DND-41 (cell line): ENCODE measurements at places on chromosomes 13 and 19.

DNA sequence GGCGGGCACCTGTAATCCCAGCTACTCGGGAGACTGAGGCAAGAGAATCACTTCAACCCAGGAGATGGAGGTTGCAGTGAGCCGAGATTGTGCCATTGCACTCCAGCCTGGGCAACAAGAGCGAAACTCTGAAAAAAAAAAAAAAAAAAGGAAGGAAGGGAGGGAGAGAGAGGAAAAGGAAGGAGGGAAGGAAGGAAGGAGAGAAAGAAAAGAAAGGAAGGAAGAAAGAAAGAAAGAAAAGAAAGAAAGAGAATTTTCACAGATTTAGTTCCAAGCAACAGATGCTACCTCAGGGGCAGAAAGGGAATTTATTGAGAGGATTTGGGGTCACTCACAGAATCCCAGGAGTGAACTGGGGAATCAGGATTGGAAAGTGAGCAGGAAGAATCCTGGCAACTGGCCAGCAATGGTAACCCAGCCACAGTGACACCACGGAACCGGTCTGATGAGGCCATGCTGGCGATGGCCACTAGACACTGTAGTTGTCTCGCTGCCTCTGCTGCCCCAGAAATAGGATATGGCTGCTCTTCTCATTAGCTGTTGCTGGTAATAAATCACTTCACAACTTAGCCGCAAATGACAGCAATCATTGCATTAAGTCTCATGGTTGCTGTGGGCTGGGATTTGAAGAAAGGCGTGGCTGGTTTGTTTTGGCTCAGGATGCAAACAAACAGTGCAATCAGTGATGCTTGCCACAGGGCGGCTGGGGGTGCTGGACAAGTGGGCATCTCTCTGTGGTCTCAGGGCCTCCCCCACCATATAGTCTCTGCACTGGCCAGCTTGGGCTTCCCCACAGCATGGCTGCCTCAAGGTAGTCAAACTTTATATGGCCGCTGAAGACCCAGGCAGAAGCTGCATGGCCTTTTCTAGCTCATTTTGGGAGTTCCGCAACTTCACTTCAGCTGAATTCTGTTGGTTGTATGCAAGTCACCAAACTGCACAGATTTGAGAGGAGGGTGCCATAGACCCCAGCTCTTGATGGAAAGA, 5.2 kb upstream of the BCAM start:
- DNase-seq, result no peak

GRCh38 chr13:85314686-85315085, 484.5 kb downstream of the SLITRK6 start:
- no peak for DNase-seq

DNA sequence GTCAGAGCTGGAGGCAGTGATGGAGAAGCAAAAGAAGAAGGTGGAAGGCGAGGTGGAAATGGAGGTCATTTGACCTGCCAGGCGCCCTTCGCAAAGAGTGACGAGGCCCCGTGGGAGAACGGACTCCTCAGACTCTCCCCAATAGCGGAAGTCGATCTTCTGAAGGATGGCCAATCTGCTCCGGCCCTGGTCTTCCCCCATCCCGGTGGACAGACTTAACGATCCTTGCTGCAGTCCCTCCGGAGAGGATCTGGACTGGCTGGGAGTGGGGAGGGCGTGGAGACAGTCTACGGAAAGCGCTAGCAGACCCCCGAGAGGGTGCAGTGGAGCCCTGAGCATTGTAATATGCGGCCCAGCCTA, 11.9 kb downstream of the EPS8L1 start:
- no peak for DNase-seq

GRCh38 chr19:3671680-3672574, 28.3 kb downstream of the PIP5K1C start:
- no peak for DNase-seq

DNA sequence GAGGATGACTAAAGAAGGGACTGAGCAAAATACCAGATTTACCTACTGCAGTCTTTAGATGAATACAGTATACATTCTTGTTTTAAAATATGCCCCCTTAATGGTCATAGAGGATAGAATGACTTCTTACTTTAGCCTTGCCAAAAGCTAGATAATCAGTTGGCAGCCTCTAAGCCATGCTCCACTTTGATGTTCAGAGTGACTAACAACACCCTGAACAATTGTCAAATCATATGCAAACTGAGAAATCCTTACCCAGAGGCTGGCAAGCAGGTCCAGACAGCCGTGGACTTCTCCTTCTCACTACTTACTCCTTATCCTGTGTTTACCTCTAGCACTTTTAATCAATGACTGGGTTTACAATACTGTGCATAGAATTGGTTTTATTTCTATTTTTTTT, 23.6 kb upstream of the PHF11 start:
- DNase-seq, result no peak

DNA sequence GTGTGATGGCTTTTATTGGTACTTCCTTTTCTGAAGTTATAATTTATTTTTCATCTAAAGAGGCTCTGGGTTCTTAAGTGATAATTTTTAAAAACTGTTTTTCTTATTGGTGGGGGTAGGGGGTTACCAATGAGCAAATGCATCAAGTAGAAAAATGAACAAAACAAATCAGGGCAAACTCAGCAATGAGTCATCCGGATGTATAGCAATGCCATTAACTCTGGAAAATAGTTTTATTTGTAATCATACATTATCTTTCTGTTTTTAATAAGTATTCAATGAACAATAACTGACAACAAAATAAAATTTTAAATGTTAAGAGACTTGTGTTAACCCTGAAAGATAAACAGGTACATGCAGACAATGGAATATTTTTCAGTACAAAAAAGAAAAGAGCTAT, 67.6 kb downstream of the UFM1 start:
- no peak for DNase-seq

DNA sequence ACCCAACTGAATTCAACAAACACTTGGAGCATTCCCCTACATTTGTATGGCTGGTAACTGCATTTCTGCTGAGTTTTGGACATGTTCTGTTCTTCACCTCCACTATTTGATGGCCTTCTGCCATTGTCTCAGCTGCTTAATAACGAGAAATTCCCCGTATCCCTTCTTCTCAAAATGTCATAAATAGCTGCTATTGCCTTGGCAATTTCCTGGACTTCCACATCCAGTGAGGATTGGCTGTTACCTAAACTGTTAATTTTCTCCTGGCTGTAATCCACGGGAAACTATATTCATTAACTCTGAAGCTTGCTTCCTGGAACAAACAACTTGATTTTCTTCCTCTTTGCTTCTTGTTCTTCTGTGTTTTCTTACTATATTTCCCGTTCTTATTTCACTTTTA, 69.5 kb upstream of the TDRD3 start:
- DNase-seq, result no peak

DNA sequence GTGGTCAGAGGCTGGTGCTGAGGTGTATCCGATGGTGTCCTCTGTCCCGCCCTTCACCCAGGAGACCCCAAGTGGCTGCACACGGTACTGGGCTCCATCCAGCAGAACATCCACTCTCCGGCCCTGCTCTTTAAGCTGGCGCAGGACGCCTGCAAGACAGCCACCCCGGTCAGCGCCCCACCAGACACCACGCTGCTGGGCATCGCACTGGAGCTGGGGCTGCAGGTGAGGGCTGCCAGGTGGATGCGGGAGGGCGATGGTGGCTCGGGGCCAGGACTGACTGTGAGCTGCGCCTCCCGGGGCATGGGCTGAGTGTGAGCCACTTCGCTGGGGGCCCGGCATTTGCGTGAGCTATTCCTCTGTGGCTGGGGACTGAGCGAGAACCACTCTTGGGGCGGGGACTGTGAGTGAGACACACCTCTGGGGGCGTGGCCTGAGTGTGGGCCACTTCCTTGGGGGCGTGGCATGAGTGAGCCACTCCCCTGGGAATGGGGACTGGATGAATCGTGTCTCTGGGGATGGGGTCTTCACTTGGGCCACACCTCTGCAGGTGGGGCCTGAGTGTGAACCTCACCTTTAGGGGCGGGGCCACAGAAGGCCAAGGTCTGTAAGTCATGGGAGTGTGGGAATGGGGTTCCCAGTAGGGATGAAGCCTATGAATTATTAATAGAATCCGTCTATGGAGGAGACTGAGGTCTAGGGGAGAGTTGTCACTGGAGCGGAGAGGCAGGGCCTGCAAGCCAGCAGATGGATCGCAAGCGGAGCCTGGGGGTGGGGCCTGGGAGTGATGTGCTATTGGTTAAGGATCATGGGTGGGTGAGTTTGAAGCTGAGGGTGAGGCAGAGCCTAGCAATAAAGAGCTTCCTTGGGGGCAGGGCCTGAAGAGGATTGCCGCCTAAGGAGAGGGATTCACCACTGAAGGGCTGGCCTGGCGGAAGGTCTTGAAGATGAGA, 30.5 kb downstream of the ZSWIM4 start:
- peak; percentile 38 for DNase-seq

DNA sequence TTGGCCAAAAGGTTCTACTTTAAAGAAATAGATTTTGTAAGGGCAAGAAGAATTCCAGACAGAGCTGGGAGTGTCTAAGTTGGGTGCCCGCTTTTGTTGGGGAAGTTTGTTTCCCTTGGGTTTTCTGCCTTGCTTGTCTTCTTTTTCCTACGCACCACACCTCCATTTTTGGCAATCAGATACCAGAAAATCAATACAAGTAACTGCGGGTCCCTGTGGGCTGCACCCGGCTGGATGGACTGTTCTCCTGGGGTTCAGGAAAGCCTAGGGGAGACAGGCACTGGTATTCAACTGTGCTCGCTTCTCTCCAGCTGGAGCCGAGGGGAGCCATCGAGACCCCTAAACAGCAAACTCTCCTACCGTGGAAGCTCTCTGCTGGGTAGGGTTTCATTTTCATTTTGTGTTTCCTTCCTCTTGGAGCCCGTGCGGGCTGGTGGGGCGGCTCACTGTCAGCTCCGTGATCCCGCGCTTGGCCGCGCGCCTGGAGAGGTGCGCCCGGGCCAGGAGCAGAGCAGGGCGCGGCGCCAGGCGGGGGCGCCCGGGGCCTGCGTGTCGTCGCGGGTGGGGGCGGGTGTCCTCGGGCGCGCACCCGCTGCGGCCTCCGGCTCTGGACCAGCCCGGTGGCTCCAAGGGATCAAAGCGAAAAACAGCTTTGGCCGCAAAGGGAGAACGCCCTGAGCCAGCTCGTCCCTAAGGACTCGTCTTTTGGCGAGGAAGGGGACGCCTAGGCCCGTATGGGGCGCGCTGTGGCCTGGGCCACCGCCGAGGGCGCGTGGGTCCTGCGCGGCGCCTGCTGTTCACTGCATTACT, 347.2 kb downstream of the ZNF536 start:
- no peak for DNase-seq

DNA sequence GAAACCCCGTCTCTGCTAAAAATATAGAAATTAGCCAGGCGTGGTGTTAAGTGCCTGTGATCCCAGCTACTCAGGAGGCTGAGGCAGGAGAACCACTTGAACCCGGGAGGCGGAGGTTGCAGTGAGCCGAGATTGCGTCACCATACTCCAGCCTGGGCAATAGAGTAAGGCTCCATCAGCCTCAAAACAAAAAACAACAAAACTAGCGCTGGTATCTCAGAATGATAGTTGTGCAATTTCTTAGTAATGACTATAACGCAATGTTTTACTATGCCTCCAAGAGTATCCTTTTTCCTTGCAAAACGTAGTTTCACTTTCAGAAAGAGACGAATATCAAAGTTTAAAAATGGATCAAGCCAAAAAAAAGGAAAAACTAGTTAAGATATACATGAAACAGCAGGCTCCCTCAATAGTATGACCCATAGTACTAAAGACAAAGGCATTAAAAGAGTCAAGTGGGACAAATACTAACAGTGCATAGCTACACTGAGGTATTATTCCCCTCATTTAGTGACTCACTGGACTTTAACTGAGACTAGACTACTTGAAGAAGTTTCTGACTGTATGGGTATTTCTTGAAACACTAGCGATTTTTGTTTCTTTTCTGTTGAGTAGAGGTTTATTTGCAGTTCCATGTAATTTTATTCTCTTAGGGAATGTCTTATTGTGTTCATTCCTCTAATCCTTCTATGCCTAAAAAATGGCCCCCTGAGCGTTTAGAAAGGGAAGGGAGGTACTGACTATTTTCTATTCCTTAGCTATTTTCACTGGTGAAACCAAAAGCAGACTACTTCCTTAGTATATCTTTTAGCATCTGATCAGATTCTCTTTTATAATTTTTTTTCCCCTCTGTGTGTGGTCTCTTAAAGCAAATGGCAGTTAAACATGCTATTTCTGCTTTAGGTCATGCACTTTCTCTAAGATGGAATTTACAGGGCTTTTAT, 10.4 kb upstream of the ITM2B start:
- DNase-seq, result no peak

GRCh38 chr13:96002322-96003131, 50.7 kb downstream of the UGGT2 start:
- no peak for DNase-seq

- peak; percentile 35 for DNase-seq
Observed at GRCh38 chr19:45558399-45558878, 26.2 kb downstream of the OPA3 start.

GRCh38 chr13:28568286-28568685, 73.4 kb upstream of the FLT1 start:
- peak; percentile 15 for DNase-seq
